ENCODE measurements at places on chromosomes 3 and 15.
A peak's percentile ranks its signal among the peaks of the same experiment; 100 is the strongest.

GRCh38 chr3:145649368-145649887 lies 511.6 kb downstream of the PLOD2 start:
- no peak for DNase-seq

DNA sequence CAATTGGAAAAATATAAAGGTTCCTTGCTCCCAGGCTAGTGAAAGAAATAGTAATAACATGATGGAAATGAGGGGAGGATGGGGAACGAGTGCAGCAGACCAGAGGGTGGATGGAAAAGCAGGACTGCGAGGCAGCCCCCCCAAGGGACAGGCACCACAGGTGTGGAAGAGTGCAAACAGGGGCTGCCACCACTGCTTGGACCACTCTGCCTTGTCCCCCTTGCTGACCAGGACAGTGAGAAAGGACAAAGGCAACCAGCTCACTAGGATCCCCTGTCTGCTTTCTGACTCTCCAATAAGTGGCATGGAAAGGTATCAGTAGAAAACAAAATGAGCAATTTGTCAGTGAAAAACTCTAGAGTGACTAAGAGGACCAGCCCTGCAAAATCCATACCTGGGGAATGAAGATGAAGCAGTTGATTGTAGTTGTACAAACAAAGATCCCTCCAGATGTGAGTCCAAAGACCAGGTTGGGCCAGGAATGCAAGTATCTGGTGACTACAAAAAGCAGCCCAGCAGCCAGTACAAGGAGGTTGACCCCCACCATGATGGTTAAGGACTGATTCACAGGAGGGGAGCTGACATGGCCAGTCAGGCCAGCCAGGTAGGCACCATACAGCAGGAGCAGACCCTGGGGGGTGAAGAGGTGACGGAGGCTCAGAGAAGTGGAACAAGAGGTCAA lies 86.6 kb upstream of the GSK3B start:
- DNase-seq: no peak

DNA sequence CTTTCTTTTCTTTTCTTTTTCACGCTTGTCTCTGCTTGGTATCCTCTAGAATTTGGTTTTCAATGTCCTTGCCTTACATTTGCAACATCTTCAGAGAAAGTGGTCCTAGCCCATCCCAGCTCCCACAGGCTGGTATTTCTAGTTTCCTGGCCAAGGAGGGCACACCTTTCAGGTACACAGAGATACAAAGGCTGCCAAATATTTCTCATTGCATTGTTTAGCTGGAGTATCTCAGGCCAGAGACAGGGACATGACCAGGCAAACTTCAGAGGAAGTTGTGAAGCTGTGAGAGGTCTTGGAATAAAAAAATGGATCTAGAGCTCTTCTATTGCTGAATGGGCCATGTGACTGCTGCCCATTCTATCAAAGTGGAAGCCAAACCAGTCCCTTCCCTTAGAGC lies 68.9 kb downstream of the BDH1 start:
- no peak for DNase-seq

GRCh38 chr15:88648357-88649214 lies 9.8 kb downstream of the ISG20 start:
- no peak for DNase-seq

DNA sequence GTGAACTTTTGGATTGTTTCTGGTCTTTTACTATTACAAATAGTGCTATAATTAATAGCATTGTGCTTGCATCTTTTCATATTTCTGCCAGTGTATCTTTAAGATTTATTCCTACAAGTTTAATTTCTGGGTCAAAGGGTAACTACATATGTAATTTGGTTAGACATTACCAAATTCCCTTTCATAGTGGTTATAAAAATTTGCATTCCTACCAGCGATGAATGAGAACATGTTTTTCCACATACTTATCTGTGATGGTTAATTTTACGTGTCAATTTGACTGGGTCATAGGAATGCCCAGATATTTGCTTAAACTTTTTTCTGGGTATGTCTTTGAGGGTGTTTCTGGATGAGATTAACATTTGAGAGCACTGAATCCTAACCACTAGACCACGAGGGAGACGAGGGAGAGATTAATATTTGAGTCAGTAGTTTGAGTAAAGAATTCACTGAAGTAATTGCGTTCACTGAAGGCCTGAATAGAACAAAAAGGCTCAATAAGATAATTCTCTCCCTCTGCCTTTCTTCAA lies 132.3 kb upstream of the NEO1 start:
- no peak for DNase-seq

DNA sequence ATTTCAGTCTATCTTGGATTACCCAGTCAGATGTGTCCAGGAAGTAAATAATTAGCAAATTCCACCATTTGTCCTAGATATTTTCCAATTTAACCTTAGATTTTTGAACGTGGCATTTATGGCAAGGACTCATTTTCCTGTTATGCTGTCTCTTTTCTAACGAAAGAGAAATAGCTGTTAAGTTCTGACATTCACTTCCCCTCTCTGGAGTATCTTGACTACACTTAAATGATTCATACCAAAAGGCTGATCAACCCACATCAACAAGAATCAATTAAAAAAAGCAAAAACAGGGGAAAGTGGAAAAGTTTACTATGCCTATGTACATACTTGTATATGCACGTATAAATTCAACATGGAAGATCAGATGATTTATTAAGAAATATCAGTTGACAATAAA lies 149.9 kb downstream of the FRMD5 start:
- DNase-seq: no peak

DNA sequence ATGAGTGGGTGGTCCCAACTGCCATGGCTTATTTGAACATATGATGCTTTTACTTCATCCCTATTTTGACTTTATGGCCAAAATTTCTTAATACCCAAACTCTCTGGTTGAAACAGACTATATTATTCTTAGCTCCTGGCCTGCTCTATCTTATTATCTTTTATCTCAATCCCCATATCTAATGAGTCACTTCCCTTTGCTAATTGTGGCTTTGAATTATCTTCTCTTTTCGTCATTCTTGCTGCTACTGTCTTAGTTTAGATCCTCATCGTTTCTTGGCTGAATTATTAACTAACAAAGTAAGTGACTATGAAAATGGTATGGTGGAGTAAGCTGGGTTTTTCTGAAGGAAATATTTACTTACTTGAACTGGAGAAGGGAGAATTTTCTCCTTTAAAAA lies 28.2 kb upstream of the DNAJC19 start:
- no peak for DNase-seq

- DNase-seq: no peak
Measured at GRCh38 chr15:87228460-87228859, 1028.1 kb downstream of the NTRK3 start.

DNA sequence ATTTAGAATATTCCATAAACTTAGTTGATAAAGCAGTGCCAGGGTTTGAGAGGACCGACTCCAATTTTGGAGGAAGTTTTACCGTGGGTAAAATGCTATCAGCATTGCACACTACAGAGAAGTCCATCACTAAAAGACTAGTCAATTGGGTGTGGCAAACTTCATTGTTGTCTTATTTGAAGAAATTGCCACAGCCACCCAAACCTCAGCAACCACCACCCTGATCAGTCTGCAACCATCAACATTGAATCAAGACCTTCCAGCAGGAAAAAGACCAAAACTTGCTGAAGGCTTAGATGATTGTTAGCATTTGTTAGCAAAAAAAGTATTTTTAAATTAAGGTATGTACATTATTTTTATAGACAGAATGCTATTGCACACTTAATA lies 60.5 kb downstream of the KLF13 start:
- no peak for DNase-seq

GRCh38 chr3:47047069-47047468 lies 67.6 kb downstream of the NBEAL2 start:
- no peak for DNase-seq

DNA sequence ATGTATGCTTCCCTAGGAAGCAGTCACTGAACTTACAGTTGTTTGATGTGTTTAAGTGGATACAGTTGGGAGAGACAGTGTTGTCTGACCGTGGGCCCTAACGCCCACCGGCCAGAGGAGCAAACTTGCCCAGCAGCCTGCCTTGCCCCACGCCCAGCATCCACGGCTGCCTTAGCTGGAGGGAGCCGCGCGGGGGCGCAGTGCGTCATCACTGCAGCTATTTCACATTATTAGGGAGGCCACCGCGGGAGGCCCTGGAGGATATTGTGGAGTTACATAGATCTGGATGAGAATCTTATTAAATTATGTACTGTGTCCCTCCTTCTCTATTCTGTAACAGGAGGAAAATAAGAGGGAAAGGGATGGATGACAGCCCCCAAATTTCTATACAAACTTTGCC lies 267.2 kb downstream of the GABRG3 start:
- DNase-seq: no peak

DNA sequence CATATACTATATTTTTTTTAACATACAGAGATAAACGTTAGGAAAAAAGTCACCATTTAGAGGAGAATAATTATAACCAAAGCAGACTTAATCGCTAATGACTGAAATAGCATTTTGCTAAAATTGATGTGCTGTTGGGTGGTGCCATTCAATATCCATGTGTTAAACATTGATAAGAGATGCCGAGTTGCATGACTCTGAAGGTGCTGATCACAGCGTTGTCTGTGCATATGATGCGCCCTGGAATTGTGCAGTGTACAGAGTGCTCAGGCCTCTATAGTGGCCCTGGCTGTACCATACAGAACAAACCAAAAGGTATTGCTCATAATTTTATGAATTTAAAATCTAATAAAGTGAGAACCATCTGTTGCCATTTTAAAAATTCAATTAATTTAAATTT lies 168.3 kb downstream of the MEIS2 start:
- DNase-seq: no peak

DNA sequence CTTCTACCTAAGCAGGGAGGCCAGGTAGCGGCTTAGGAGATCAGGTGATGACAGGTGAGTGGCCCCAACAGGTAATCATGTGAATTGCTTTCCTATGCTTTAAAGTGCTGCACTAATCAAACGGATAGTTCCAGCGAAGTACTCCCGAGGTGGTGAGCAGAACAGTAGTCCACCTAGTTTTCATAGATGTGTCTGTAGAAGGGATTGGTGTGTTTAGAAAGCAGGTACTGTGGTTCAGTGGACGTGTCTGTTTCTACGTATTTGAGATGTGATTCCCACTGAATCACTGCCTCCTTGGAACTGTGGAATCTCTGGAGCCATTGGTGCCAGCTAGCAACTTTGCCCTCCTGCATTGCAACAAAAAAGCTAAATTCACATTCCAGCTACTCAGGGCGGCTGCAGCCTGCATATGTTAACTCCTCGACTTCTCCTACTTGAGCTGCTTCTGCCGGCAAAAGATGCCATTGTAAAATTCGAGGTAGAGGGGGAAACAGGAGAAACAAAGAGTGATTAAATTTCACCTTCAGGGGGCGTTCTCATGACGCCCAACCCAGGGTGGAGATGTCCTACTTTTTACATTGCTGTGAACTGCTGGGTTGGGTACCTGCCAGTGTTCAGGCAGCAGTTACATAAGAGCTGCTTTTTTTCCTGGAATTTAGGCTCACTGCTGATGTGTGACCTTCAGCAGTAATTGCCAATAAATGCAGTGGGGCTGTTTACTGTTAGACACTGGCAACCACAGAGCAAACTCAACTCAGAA lies 227.3 kb downstream of the ITPR1 start:
- no peak for DNase-seq

DNA sequence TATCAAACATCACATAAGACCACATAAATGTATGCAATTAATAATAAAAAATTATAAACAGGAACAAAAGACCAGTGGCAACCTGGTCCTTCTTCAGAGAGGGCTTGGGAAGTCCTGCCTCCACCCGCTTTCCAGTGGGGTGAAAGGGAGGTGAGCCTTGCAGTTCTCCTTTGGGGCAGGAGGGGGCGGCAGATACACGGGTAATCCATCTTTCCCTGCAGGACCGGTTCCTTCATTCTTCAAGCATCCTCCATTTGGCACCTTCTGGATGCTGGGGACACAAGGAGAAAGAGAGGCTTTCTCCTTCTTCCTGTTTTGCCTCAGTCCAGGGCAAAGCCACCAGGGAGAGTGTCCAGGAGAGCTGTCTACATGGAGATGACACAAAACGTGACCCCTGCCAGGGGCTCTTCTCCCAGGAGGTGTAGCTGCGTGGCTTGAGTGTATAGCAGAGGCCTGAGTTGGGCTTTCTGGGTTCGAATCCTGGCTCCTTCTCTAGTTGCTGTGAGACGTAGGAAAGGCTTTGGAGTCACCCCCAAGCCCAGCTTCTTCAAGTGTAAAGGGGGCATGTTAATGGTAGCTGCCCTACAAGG lies 23.2 kb downstream of the RPLP1 start:
- peak; percentile 56 for DNase-seq

GRCh38 chr3:42080453-42080872 lies 10.7 kb upstream of the TRAK1 start:
- DNase-seq: no peak

DNA sequence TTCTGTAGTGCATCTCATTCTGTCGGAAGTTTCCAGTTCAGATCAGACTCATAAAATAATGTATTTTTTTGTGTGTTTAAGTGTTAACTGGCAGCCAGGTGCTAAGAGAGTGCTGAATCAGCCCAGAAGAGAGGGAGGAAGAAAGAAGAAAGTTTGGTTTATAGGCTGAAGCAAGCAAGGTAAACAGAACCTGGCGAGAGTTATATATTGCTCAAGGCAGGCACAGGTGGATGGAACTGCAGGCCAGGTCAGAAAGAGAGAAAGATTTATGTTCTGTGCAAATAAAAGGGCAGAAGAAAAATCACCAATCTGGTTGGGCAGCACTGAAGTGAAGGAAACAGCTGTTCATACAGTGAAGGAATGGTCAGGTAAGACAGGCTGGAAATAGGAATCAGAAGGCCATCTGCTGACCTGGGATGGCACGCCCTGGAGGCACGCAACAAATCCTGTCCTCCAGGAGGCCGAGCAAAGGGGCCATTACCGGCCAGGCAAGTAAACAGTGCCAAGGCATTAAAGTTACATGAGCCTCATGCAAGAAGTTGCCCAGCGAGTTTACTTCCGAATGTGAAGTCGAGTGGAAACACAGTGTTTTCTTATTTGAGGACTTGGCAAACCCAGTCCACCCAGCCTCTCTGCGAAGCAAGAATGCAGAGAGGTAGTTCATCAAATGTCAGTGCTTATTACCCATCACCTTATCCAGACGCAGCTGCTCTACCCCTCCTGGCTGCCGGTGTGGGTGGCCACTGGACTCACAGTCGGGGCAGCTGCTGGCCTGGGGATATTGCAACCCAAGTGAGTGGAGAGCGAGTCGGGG lies 309.8 kb downstream of the VPS13C start:
- DNase-seq: no peak

DNA sequence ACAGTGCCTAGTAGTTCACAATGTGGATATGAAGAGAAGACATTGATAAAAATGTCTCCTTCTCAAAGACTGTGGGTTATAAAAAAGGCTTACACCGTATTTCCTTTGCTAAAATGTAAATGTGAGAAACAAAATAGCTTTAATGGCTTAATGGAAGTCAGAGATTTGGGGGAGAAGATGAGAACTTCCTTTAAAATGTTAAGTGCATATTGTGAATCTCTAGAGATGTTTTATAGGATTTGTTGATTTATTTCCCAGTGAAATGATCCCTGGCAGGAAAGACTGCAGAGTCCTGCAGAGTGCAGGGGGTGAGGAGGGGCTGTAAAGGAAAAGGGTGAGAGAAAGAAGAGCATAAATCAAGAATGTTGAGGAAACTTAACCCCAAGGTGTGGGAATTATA lies 305.1 kb downstream of the GAP43 start:
- no peak for DNase-seq

Data from OCI-LY7 (cell line).